ENCODE measurements at places on chromosomes 12 and 14.

- no peak for DNase-seq
- H3K27me3 ChIP-seq: no peaks in the 10 kb centered on the region
- no peak overlapping the region for H3K4me3 ChIP-seq
- no peaks in the 10 kb centered on the region for H3K4me1 ChIP-seq
- no peak overlapping the region for H3K27ac ChIP-seq
These were observed 100.2 kb downstream of the NELL2 start for GRCh38 chr12:44775901-44776300.

GRCh38 chr12:49339464-49339861, 2.5 kb upstream of the C1QL4 start:
- no peak overlapping the region for H3K27ac ChIP-seq
- H3K4me1 ChIP-seq: no peaks in the 10 kb centered on the region
- H3K36me3 ChIP-seq: no peaks in the 10 kb centered on the region
- no peak overlapping the region for H3K4me3 ChIP-seq

DNA sequence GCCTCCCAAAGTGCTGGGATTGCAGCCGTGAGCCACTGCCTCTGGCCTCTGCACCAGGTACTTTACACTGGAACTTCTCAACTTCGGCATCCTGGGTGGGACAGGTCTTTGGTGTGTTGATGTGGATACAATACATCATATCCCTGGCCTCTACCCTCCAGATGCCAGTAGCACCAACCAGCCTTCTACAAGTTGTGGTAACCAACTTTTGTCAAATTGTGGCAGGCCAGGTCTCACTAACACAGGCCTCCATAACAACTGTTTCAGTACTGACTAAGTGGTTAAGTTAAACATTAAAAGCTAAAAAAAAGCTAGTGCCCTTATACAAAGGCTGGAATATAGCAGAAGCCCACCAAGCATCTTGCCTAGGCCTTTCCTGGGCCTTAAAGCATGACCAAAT, 232.9 kb downstream of the PCNX1 start:
- no peaks in the 10 kb centered on the region for H3K36me3 ChIP-seq
- H3K4me1 ChIP-seq: peaks cover 48% of the 10 kb centered on the region
- no peak overlapping the region for H3K4me3 ChIP-seq
- DNase-seq: no peak
- H3K27ac ChIP-seq: 0 out of 2 replicates have a peak overlapping the region, but pooled peaks have one; percentile 90

GRCh38 chr14:70354204-70354603, 5.3 kb downstream of the COX16 start:
- no peak overlapping the region for H3K27ac ChIP-seq
- DNase-seq: no peak
- H3K27me3 ChIP-seq: no peaks in the 10 kb centered on the region
- peaks cover 5% of the 10 kb centered on the region for H3K36me3 ChIP-seq
- H3K4me3 ChIP-seq: no peak overlapping the region

DNA sequence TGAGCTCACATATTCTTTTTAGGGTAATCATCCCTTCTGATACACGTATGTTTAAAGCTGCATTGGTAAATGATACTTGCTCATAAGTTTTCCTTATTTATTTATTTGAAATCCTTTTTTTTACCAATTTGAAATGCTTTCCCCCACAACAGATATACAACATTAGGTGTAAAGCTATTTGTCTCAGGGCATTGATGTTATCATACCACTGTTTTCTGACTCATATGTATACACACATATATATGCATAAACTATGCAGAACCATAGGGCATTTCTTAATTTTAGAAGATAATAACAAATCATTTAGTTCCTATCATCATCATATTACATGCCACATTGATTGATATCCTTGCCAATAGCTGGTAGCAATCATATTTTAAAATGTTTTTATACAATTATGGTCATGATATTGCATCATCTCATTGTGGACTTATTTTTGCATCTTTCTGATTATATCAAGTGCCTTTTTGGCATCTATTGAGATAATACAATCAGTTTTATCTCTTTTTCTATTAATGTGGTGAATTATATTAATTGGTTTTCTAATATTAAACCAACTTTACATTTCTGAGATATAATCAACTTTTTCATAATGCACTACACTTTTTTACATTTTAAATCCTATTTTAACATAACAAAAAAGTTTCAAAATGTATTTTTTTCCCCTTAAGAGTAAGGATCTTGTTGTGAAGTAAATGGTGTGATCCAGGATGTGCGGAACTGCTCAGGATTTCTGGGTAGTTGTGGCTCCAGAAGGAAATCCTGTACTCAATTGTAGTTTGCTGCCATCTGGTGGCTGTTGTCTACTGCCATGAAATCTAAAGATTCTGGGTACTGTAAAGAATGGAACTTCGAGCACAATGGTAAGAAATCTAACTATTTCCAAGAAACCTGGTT, 16.7 kb downstream of the OR9K2 start:
- H3K27me3 ChIP-seq: peaks cover 3% of the 10 kb centered on the region
- H3K4me1 ChIP-seq: no peaks in the 10 kb centered on the region
- no peaks in the 10 kb centered on the region for H3K36me3 ChIP-seq
- H3K27ac ChIP-seq: no peak overlapping the region

DNA sequence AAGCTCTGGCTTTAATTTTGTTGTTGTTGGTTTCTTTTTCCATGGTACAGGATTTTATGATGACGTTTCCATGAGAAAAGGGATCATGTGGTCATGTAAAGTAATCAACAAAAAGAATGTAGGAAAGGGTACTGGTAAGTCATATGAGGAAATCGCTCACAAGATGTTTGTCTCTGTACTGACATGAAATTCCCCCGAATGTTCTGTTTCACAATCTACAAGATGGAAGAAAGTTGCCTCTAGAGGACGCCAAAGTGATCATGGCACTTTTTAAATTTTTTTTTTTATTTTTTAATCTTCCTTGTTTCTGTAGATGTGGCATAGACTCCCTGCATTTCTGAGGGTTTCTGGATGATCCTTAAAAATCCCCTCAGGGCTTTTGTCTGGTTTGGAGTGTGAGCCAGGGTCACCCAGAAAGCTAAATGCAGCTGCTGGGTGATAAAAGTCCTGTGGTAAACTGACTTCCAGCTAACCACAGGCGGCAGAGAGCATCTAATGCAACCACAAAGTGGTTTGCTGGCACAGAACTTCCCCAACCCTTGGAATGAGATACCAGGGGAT, 393.5 kb downstream of the CCDC91 start:
- no peak for DNase-seq
- H3K4me3 ChIP-seq: no peak overlapping the region
- no peak overlapping the region for H3K27ac ChIP-seq
- H3K36me3 ChIP-seq: no peaks in the 10 kb centered on the region
- H3K4me1 ChIP-seq: no peaks in the 10 kb centered on the region
- H3K27me3 ChIP-seq: no peaks in the 10 kb centered on the region

DNA sequence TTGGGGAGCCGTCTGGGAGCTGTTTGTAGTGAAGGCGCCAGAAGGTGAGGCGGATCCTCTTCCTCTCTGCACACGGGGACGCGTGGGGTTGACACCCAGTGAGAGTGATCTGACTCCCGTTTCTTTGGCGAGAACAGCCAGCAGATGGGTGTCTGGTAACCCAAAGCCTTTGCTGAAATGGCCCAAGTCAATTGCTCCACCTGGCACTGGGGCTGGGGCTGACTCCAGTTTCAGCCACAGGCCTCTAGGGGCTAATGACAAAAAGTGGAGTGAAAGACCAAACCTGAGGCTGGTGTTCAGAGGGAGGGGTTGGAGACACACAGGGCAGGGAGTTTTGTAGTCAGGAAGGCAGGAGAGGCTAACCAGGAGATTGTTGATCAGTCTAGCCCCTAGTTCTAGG, 87.0 kb downstream of the FRMD6 start:
- no peaks in the 10 kb centered on the region for H3K27me3 ChIP-seq
- DNase-seq: no peak
- no peaks in the 10 kb centered on the region for H3K36me3 ChIP-seq
- H3K4me1 ChIP-seq: no peaks in the 10 kb centered on the region
- H3K4me3 ChIP-seq: no peak overlapping the region
- no peak overlapping the region for H3K27ac ChIP-seq

DNA sequence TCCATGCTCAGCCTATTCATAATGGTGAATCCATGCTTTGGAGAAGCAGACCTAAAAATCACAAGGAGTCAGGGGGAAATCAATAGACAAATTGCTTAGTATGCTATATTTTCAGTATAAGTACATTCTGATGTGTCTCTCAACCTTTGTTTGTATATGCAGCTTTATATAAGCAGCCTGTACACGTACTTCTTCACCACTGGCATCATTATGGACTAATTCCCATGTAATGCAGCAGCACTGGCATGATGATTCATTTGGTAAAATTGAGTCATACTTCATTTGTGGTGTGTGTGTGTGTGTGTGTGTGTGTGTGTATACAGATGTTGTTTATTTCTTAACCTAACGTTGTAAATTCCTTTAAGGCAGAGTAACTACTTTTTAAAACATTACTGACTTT, 10.9 kb downstream of the DCP1B start:
- H3K4me1 ChIP-seq: no peaks in the 10 kb centered on the region
- no peaks in the 10 kb centered on the region for H3K27me3 ChIP-seq
- H3K27ac ChIP-seq: no peak overlapping the region
- no peaks in the 10 kb centered on the region for H3K36me3 ChIP-seq
- DNase-seq: no peak

GRCh38 chr12:18135509-18135908, 45.5 kb upstream of the RERGL start:
- no peak overlapping the region for H3K27ac ChIP-seq
- no peak overlapping the region for H3K4me3 ChIP-seq
- no peaks in the 10 kb centered on the region for H3K27me3 ChIP-seq
- DNase-seq: no peak
- H3K36me3 ChIP-seq: no peaks in the 10 kb centered on the region

- no peak overlapping the region for H3K27ac ChIP-seq
- no peak for DNase-seq
- H3K4me3 ChIP-seq: no peak overlapping the region
- no peaks in the 10 kb centered on the region for H3K4me1 ChIP-seq
These were observed 42.5 kb upstream of the DIO3 start for GRCh38 chr14:101518611-101519473.

DNA sequence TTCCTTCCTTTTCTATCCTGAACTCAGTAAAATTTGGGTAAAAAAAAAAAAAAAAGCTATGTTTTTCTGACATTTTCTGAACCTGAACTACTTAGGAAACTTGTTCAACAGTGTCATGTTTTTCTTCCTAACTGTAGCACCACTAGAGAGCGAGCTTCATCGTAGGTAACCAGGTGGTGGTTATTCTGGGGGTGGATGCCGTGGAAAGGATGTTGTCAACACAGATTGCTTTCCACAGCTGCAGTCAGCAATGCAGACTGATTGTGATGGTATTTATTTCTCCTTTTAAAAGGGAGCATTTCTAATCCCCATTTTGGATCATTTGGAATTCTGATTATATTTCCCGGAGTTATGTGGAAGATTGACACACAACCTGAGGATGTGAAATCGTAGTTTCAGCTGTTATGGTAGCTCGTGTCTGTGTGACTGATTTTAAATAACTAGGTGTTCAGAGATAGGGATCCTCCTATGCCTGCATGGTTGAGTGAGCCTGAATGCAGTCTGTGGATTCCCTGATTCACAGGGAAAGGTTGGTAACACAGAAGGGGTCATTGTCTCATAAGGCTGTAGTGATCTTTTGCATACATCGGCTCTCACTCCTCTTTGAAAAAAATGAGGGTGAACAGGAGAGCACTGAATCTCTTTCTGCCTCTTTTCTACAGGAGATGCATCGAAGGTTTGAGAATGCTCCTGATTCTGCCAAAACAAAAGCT, 113.2 kb downstream of the ERC1 start:
- H3K4me3 ChIP-seq: no peak overlapping the region
- no peaks in the 10 kb centered on the region for H3K36me3 ChIP-seq
- DNase-seq: no peak
- no peaks in the 10 kb centered on the region for H3K27me3 ChIP-seq
- H3K4me1 ChIP-seq: no peaks in the 10 kb centered on the region

- H3K27me3 ChIP-seq: no peaks in the 10 kb centered on the region
- no peak for DNase-seq
- no peak overlapping the region for H3K4me3 ChIP-seq
These were observed 297.8 kb downstream of the FOXG1 start for GRCh38 chr14:29064305-29064900.

DNA sequence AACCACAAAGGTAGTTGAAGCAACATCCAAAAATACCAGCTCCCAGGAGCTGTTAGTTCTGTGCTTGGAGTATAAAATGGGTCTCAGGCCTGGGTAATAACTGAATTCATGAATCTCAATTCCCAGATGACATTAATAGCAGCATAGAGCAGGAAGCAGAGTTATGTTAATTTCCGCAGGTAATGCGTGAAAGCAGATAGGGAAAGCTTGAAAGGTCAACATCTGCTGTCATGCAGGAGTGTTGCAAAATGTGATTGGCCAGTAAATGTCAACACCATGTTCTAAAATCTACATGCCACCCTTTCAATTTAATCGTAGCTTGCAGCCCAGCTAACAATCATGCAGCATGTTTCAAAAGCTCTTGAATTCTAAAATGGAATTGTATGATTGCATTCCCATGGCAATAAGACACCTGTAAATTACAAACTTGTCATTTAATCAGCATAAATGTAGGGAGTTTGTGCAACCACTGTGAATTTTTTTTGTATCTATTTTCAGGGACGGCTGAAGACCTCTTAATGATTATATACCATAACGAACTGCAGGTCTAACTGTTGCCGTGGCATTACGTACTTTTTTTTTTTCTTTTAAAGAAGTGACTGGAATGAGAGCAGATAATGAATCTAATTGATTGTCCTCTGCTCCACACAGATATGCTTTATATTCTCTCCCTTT, 635.8 kb upstream of the FOXG1 start:
- no peak for DNase-seq
- H3K27ac ChIP-seq: no peak overlapping the region
- H3K4me3 ChIP-seq: no peak overlapping the region
- no peaks in the 10 kb centered on the region for H3K4me1 ChIP-seq
- no peaks in the 10 kb centered on the region for H3K36me3 ChIP-seq

- H3K27me3 ChIP-seq: 0 out of 2 replicates have a peak, but pooled peaks cover 15% of the 10 kb centered on the region
- no peak for DNase-seq
- H3K4me1 ChIP-seq: no peaks in the 10 kb centered on the region
- no peak overlapping the region for H3K27ac ChIP-seq
These were observed 159.2 kb downstream of the NRXN3 start for GRCh38 chr14:78329371-78329770.

GRCh38 chr14:66131111-66131510, 355.1 kb upstream of the CCDC196 start:
- DNase-seq: no peak
- H3K27me3 ChIP-seq: no peaks in the 10 kb centered on the region
- no peaks in the 10 kb centered on the region for H3K4me1 ChIP-seq
- H3K36me3 ChIP-seq: no peaks in the 10 kb centered on the region
- H3K27ac ChIP-seq: no peak overlapping the region

DNA sequence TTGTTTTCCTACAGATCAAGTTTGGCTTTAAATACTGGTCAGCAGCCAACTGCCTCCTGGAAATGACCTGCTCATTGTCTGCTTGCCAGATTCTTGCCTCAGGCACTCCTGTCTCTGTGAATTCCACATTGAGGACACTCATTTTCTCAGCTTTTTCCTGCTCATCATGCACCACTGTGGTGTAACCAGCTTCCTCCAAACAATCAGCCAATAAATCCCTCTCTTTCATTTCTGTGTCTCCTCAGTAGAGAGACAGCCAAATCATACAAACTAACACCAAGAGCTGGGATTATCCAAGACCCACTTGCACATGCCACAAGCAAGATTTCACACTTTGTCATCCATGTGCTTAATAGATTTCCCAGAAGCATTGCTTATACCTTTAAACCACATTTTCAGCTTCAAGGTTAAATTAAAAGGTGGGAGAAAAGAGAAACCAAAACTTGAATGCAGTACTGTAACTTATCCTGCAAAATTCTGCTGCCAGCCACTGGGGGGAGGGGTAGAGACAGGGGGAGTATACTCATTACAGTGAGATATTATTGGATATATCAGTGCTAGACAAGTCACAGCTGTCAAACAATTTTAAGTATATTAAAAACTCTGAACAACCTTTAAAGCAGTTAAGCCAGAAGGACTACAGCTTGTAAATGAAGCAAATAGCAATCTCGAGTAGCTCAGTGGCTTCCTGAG, 105.0 kb downstream of the PPP2R5E start:
- H3K4me3 ChIP-seq: peak overlapping the region; percentile 53
- peak; percentile 96 for DNase-seq
- H3K27ac ChIP-seq: peak overlapping the region; percentile 79
- no peaks in the 10 kb centered on the region for H3K36me3 ChIP-seq

Measured in PC-9 (cell line).